ENCODE measurements at places on chromosomes 4 and X. TPM values are rescaled to one million over a fixed set of nuclear protein-coding genes. Genes with fewer than 3 reads are reported as not detected.

The SYNPO2 gene
- 0.65 TPM for total RNA-seq

The C4orf50 gene
- total RNA-seq = not detected

The ABCG2 gene
- total RNA-seq = 40.2 TPM

The ZIC3 gene
- not detected for total RNA-seq

The EGFL6 gene
- total RNA-seq = not detected

The SOD3 gene
- not detected for total RNA-seq

The CTAG1B gene
- not detected for total RNA-seq

The EDNRA gene
- total RNA-seq = under 0.01 TPM

The EMCN gene
- total RNA-seq = 158 TPM

The FATE1 gene
- total RNA-seq = not detected

The COL4A6 gene
- total RNA-seq = 0.65 TPM

The TRIM60 gene
- not detected for total RNA-seq

The SSX2B gene
- not detected for total RNA-seq

The PROM1 gene
- 0.10 TPM for total RNA-seq

The KIF4A gene
- total RNA-seq = 7.5 TPM

The SPP1 gene
- total RNA-seq = not detected

The MAGEE1 gene
- total RNA-seq = 1.3 TPM

The TMPRSS11B gene
- not detected for total RNA-seq

The FRMD7 gene
- not detected for total RNA-seq

The NAT8L gene
- under 0.01 TPM for total RNA-seq

The CT45A10 gene
- not detected for total RNA-seq

The PCYT1B gene
- under 0.01 TPM for total RNA-seq

The CACNA1F gene
- total RNA-seq = not detected

The FGFRL1 gene
- total RNA-seq = 19.5 TPM
